ENCODE measurements at places on chromosomes 7 and 10.

- no peak for DNase-seq
These were observed 22.4 kb upstream of the CYTH3 start for GRCh38 chr7:6294839-6295238.

- DNase-seq: no peak
These were observed 85.6 kb downstream of the NEUROD6 start for GRCh38 chr7:31254926-31255325.

- peak; percentile 30 for DNase-seq
These were observed 2.5 kb upstream of the ACBD5 start for GRCh38 chr10:27242951-27243551.

GRCh38 chr7:231030-231857, 38.9 kb downstream of the FAM20C start:
- DNase-seq: peak; percentile 70

GRCh38 chr10:8590518-8590917, 536.0 kb downstream of the GATA3 start:
- DNase-seq: no peak

- no peak for DNase-seq
These were observed 2.5 kb upstream of the GOT1 start for GRCh38 chr10:99432881-99433280.

- no peak for DNase-seq
These were observed 113.9 kb upstream of the PRR15 start for GRCh38 chr7:29449569-29450260.

DNA sequence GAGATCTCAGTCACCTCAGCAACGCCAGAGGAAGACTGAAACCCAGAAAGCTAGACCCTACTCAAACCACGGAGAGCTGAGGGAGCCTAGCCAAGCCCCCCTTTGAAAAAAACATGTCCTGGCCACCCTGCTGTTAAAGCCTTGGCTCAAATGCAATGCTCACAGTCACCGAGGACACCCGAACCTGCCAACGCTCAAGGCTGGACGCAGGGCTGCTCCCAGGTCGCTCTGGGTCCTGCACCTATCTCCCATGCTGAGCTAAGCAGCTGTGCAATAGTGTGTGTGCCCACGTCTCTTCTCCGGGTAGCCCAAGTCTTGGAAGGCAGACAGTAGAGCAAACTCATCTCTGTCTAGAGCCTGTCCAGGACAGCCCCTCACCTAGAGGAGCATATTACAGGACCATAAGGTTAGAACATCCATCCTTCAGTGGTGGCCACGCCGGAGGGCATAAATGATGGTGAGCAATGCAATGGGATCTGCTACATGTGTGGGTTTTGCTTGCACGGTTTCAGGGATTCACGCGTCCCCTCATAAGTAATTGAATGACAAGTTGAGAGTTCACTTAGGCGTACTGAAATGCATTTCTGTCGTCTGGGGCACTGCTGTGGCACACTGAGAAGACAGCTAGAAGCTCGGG, 94.2 kb upstream of the DDC start:
- DNase-seq: no peak

DNA sequence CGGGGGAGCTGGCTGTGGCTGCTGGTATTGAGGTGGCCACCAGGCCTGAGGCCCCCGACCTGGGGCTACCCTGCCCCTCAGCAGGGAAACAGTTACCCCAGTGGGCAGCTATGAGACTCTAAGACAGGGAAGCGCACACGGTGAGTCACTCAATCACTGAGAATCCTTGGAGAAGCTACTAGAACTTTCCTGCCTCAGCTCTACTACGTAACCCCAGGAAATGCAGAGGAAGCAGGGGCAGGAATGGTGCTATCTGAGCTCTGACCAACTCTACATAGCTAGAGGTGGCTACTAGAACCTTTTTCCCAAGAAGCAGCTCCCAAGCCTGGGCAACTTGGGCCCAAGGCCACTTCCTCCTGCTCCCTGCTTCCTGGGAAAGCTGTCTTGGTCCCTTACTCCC, 11.8 kb downstream of the DNAJB12 start:
- DNase-seq: no peak

- no peak for DNase-seq
These were observed 72.4 kb downstream of the ARID5B start for GRCh38 chr10:61973906-61974305.

GRCh38 chr10:20785174-20785573, 111.9 kb downstream of the NEBL start:
- DNase-seq: no peak

DNA sequence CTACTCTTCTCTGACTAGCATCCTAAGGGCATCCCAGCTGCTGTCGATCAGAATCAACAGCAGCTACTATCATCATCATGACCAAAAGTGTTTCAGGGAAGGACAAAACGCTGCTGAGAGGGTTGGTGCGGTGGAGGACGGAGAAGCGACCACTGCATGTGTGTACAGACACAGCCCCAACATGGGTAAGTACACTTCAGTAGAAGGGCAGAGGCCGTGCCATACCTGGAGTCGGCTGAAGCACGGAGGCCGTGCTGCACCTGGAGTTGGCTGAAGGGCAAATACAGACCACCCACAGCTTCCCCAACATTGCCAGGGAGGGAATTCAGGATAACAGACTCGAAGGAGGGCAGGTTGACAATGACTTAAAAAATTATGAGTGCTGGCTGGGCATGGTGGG, 67.8 kb upstream of the CYTH3 start:
- no peak for DNase-seq

- DNase-seq: no peak
These were observed 8.8 kb downstream of the ITGB1 start for GRCh38 chr10:32949221-32949678.

DNA sequence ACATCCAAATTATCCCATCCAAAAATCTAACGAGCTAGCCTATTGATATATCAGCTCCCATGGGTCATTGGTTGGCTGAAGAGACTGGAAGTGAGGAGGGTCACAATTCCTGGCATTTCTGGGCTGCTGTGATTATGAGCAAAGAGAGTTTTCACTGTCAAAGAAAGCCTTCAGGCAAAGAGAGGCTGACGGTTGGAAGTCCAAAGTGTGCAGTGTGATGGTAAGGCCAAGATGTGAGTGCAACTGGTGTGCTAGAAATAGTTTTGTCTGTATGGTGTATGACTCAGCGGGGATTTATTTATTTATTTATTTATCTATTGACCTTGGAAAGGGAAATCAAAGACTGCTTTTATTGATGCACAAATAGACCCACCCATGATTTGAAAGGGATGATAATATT, 75.0 kb downstream of the AASS start:
- DNase-seq: no peak

DNA sequence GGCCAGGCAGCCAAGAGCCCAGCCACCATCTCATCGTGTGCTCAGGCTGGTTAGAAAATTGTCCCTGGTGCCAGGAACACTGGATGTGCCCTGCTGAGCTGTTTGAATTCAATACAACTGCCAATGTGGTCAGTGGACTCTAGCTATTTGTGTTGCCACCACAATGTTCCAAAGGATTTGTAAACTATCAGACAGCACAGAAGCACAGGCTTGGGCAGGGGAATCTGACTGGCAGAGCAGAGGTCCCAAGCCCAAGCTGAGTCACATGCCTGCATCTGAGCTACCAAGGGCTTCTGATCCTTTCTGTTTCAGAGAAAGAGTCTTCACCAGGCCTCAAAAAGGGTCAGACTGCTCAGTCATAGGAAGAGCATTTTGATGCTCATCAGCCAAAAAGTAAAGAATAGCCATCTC, 232.1 kb upstream of the SEMA3C start:
- DNase-seq: no peak

DNA sequence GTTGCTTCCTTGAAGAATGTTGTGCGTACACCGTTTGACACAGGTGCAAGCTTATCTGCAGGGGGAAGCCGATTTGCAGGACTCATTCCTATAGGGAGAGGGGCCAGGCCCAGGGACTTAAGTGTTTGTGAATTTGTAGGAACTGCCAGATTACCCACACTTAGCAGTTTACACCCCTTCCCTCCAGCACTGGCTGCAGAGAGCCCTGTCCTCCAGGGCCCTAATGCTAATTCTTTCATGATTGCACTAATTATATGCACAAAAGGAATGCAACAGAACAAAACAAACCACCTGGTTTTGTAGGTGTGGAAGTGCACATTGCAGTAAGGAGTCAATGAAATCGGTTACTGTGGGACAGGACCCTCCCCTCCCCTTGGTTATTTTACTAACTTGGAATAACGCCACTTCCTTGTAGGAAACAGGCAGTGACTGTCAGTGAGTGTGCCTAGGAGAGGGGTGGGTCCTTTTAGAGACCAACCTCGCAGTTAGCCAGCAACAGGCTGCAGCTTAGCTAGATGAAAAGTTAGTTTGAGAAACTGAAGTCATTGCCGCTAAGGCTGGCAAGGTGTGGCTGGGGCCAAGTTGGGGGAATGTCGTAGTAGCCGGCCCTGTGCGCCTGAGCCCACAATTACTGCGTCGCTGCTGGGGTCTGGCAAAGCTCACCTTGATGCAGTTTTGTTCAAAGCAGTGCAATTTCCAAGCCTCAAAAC, 60.6 kb downstream of the CUX1 start:
- DNase-seq: no peak

DNA sequence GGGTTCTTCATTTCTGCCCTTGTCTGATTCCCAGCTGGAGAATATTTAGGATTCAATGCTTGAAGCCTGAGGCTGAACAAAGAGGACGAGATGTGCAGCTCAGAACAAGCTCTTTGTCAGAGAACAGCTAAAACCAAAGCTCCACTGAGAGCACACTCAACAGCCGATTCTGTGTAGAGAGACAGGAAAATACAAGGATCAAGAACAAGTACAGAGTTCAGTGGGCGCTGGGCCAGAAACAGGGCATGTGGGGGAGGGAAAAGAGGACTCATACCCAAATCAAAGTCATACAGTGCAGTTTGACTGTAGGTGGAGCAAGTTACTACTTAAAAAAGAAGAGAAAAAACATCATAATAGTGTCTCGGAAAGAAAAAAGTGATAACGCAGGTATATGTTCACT, at the start of gene AGMO:
Gene AGMO, minus strand, starts transcription at position 181 of the 400 bp plus-strand sequence.
- no peak for DNase-seq

DNA sequence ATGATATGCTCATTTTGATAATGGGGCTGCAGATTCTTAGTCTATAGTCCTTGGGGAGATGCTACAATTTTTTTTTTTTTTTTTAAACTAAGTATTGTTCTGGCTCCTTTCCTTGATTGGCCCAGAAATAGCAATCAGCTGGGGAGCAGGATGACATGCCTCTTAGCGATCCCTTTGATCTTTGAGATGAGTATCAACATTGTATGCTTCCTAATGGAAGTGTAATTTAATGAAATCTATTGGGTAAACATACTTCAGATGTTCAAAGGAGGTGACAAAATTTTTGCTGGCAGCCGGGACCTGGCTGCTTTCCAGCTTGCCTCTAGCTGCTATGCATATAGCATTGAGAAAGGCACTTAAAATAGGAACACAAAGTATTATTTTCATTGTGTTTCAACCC, 43.5 kb downstream of the VTI1A start:
- DNase-seq: no peak

GRCh38 chr7:117612637-117613036, 132.8 kb downstream of the CFTR start:
- no peak for DNase-seq

DNA sequence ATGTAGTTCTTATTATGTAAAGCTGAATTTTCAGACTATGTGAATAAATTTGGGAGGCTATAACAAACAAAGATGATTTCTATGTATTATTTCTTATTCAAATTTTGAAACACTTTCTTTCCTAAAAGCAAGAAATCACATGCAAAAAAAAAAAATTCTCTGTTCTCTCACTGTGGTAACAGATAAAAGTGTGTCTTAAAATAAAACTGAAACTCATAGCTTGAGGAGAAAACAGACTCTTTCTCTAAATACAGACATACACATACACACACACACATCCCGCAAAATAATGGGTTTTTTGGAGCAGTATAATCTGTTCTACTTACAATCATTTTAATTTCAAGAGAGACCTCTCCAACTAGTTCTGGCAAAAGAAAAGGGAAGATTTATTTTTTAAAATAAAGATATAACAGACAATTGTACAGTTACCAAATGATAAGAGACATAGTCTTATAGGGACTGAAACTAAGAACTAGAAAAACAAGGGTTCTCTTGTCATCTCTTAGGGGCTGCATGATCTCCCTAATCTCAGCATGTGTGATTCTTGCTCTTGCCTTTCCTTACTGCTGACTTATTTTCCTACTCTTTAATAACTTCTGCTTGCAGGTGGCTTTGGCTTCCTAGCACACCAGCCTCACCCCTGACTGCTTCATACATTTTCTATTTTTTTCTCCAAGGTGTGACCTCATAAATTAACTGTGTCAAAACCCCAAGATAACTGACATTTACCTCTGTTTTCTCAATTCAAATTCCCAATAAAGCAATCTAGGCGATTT, 483.5 kb upstream of the POT1 start:
- no peak for DNase-seq

DNA sequence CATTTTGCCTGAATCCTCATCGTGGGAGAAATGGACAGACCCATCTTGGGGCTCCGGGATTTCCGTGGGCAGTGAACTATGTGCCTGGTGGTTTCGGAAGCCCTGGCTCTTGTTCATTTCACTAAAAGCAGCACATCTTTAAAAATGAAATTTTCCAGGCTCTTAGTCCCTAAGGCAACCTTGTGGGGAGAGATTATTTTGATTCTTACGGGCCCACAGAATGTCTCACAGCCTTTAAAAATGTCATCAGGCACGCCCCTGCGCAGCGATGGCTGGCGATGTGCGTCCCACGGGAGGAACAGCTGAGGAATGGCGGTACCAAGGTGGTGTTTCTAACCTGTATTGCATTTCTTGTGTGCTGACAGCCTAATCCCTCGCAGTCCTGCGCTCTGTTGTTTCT, 189.7 kb downstream of the CCDC3 start:
- no peak for DNase-seq

- DNase-seq: peak; percentile 54
These were observed 1.8 kb upstream of the OPN4 start for GRCh38 chr10:86652361-86653202.

DNA sequence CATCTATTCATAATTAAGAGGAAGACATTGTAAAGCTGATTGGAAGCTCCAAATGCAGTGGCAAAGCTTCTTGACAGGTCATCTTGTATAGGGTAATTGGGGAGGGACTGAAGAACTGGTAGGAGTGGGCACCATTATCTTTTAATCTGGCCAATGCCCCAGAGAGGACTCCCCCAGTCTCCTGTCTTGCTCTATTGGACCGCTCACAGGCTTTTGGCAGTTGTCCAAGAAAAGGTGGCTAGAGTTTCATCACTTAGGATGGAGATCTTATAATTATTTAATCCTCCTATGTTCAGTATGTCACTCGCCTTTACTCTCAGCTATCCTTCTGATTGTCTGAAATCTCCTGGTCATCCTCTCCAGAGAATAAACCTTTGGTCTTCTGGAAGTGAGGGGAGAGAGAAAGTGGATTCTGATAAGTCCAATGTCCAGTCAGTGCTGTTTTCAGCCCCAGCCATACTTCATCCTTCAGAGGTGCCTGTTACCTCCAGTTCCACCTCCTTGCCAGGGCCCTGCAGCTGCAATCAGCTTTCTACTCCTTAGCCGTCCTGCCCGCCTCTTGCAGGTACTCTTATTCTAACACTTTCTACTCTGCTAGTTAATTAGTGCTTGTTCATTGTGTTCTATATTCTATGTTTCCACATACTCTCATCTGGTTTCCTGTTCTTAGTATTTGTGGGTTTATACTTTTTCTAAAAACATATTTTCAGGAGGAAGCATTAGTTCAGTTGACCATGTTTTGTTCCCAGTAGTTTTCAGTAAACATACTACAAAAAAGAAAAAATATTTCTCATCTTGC, 241.6 kb downstream of the NSUN6 start:
- no peak for DNase-seq
